ENCODE measurements at places on chromosomes 7 and 10.

GRCh38 chr10:65294329-65294728, 1631.5 kb upstream of the LRRTM3 start:
- peak; percentile 23 for DNase-seq

DNA sequence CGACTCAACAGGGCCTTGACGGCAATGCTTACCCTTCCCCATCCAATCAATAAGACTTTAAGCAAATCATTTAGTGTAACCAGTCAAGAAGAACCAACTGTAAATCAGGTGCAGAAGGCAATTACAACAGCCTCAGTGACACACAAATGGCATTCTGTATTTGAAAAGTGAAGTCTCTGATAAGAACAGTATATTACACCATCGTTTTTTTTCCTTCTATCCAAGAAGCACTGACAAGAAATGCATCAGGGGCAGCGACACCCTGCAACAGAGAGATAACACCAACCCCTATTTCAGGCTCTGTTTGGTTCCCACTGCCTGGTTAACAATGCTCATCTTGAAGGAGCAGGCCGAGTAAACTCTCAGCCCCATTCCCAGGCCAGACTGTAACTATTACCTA, 204.0 kb upstream of the AOAH start:
- DNase-seq: no peak

GRCh38 chr10:25831080-25831479, 102.9 kb upstream of the MYO3A start:
- no peak for DNase-seq

DNA sequence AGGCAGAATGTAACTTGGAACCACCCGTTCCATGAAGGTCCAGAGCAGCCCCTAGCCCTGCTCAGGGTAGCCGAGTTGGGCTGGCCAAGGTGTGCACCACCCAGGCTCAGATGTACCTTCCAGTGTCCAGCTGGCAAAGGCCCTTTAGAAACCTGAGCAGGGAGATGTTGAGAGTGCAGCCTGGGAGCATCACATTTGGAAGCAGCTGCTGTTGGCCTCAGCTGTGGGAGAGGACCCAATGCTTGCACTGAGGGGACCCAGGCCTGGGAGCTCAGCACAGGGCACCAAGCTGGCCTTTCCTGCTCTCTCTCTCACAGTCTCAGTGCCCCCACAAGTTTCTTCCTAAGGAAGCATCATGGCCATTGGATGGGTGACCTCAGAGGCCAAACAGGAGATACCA, 33.5 kb downstream of the ANXA8 start:
- DNase-seq: no peak
